ENCODE measurements at places on chromosomes 2 and 18.

DNA sequence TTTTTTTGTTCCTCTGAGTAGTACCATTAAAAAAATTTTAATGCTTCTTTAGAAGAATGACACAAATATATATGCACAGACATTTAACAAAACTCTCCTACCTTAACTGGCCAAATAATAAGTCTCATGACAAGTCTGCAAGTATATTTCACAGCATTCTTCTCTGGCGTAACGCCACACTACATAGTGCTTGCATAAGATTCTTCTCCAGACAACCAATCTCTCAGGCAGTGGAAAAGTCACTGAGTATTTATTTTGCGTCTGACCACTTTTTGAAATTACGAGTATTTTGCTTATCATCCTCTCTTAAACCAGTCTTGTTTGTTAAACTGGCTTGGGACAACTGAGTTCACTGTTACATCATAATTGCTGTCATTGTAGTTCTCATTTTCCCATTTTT is 749.2 kb downstream of the ADCYAP1 start:
- no peak for DNase-seq

GRCh38 chr2:169018390-169018789 is 12.7 kb downstream of the ABCB11 start:
- DNase-seq = no peak

- DNase-seq = no peak
These were observed 18.9 kb downstream of the HPCAL1 start for GRCh38 chr2:10321622-10322021.

DNA sequence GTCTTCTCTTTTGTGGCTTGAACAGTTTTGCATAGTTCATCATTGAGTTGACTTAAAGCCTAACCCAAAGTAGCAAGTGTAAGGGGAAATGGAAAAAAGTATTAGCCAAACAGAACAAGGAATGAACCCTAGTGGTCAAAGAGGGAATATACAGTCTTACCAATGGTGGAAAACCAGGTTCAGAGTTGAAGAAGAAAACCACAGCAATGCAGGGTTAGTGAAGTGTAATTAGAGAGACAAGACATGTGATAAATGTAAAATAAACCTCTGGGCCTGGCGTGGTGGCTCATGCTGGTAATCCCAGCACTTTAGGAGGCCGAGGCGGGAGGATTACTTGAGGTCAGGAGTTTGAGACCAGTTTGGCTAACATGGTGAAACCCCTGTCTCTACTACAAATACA is 2.4 kb downstream of the TTN start:
- no peak for DNase-seq

GRCh38 chr2:10253596-10254372 is 48.9 kb upstream of the HPCAL1 start:
- DNase-seq = no peak

- DNase-seq = no peak
These were observed 17.8 kb downstream of the DDX18 start for GRCh38 chr2:117832332-117832731.

DNA sequence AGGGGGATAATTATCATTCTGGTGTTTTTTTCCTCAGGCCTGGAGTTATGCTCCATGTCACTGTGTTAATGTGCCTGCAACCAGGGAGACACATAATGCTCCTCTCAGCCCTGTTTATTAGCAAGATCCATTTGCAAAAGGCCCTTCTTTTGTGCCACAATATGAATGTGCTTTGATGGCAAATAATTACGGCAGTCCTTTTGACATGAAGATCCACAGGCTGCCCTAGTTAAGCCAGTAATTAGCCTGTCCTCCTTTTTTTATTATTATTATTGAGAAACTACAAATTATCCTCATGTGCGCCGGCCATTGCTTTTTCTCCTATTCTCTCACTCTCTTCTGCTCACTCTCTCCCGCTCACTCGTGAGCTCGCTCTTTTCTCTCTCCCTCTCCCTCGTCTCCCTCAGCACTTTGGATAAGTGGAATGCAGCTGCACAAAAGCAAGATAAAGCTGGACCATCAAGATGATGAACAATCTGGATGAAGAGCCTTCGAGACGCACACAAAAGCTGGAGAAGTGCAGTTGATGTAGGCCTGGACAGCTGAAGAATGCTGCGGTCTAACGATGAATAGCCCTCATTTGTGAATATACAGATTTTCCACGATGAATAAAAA is 762.3 kb downstream of the BCL11A start:
- DNase-seq = no peak

GRCh38 chr2:5937851-5938565 is 245.8 kb downstream of the SOX11 start:
- no peak for DNase-seq

- DNase-seq = no peak
These were observed 1167.5 kb downstream of the DPP10 start for GRCh38 chr2:115609978-115610377.

- DNase-seq = no peak
These were observed 60.3 kb downstream of the ATIC start for GRCh38 chr2:215371915-215372897.

DNA sequence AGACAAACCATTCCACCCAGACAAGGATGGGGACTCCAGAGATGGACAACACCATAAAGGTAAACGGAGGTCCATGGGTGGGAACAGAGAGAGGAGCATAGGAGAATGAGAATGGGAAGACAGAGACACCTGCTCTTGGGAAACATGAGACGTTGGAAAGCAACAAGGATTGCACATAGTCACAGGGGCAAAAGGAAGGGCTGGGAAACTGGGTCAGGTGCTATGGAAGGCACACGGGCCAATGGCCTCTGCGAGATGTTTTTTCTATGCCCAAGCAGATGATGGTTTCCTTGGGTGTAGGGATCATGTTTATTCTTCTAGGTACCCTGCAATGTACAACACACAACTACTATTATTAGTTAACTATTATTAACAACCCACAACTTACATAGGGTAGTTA is 143.6 kb upstream of the AGAP1 start:
- no peak for DNase-seq

- DNase-seq = no peak
These were observed 472.6 kb downstream of the TXNL1 start for GRCh38 chr18:56165601-56166355.

DNA sequence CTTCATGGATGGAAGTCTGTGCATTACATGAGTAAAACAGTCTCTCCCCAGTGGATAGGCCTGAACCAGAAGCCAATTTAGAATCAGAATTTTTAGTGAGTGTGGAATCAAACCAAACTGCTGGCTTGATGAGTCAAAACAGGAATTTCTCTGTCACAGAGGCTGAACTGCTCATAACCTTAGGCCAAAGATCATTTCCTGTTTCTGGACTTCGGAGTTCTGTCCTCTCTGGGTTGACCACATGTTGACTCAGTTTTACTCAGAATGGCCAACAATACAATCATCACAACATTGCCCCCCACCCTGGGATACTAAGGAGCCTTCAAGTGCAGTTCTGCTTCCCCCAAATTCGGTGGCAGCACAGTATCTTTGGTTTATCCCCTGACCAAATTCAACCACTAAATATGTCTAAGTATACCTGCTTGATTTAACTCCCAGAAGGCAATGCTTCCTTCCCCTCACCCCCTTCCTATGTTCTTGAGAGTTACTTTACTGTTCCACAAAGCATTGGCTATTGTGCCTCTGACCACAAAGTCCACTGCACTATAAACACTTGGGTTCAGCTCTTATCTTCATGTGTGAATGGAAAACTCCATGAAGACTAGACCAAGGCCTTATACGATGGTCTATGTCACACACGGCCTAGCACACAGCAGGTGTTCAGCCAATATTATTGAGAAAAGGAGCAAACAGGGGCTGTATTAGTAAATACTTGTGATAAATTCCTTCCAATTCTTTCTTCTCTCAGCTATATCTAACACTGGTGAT is 67.8 kb downstream of the NXPH2 start:
- DNase-seq = no peak

DNA sequence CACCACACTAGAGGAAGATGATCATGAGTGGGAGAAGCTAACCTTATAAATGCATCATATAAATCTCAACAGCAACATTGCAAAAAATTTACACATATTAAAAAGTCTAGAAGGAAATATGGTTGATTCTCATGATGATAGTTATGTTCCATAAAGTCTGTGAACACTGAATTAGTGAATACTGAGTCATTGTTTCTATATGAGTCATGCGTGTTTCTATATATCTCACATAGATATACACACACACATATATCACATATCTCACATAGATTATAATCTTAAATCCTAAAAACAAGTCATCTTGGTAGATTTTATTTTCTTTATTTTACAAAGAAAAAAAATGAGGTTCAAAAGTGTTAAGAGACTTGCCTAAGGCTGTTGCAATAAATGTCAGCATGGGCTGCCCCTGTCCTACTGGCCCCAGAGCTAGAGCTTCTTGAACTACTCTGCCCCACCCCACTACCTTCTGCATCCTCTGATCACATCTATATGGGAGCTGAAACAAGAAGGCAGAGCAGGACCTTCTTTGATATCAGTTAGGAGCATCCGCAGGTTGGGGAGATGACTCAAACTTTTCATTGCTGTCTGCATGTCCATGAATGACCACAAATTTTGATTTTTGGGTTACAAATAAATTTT is 81.8 kb upstream of the ADAM23 start:
- no peak for DNase-seq

GRCh38 chr2:64504774-64505720 is 19.1 kb upstream of the AFTPH start:
- no peak for DNase-seq

DNA sequence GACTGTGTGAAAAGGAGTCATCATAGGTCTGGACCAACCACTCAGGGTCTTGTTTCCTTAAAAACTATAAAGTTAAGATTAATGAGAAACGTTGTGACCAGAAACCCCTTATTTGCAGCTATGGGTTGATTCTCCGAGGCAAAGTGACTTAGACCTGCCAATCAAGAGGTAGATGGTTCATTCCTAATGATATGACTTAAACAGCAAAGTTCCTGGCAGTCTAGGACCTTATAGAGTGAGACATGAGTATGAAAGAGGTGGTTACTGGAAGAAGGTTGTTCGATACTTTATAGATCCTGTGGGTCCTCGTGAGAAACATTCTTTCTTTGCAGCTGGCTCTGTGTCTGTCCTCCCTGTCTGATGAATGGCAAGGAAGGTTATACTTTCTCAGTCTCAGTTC is 8.0 kb downstream of the SFXN5 start:
- no peak for DNase-seq

DNA sequence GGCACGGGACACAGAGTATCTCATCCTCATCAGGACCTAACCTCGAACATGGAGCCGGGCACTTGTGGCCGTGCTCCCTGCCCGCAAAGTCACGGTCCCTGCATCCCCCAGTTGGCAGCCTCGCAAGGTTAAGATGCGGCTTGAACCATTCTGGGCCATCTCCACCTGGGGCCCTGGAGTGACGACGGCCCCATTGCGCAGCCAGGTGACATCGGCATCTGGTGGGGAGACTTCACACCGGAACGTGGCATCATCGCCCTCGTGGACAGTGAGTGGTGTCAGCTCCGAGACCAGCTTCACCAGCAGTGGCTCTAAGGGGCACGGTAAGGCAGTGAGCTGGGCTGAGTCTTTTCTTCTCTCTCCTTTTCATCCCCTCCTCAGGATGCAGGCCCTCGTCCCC is 12.6 kb downstream of the TMEM198 start:
- DNase-seq = no peak

GRCh38 chr2:45869165-45869501 is 217.7 kb downstream of the PRKCE start:
- no peak for DNase-seq

GRCh38 chr2:140247451-140248195 is 1467.4 kb upstream of the NXPH2 start:
- no peak for DNase-seq

DNA sequence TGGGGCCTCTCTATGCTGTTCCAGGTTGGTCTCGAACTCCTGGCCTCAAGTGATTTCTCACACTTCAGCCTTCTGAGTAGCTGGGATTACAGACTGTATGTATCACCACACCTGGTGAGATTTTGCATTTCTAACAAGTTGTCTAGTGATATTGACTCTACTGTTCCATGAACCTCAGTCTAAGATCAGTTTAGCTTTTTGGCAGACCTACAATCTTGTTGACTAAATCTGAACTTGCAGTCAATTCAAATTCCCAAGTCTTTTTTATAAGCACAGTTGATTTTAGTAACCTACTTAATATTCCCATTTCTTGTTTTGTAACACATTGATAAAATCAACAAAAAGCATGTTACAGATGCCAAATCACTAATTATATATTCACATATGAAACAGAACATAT is 266.1 kb upstream of the CYP26B1 start:
- DNase-seq = no peak

- DNase-seq = no peak
These were observed 34.0 kb upstream of the MALL start for GRCh38 chr2:110149330-110150220.

- DNase-seq = no peak
These were observed 91.2 kb downstream of the VRK2 start for GRCh38 chr2:58137856-58138255.

DNA sequence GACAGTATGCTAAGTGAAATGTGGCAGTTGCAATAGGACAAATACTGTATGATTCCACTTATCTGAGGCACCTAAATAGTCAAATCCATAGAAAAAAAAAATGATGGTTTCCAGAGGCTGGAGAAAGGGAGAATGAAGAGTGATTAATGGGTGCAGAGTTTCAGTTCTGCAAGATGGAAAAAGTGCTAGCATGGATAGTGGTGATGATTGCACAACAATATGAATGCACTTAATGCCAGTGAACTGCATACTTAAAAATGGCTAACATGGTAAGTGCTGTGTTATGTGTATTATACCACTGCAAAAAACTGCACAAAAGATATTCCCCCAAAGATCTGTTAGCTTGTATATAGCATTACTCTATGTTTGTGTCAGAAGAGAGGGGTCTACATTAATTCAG is 185.4 kb downstream of the INHBB start:
- no peak for DNase-seq

GRCh38 chr2:39203382-39203781 is 40.4 kb downstream of the CDKL4 start:
- no peak for DNase-seq

- no peak for DNase-seq
These were observed 87.7 kb upstream of the DYNAP start for GRCh38 chr18:54503131-54503894.

GRCh38 chr2:120866483-120867140 is 130.9 kb downstream of the GLI2 start:
- no peak for DNase-seq

- DNase-seq = no peak
These were observed 1.1 kb upstream of the CDCA7 start for GRCh38 chr2:173353556-173353955.

- no peak for DNase-seq
These were observed 112.9 kb downstream of the SLC39A10 start for GRCh38 chr2:195769975-195770374.

DNA sequence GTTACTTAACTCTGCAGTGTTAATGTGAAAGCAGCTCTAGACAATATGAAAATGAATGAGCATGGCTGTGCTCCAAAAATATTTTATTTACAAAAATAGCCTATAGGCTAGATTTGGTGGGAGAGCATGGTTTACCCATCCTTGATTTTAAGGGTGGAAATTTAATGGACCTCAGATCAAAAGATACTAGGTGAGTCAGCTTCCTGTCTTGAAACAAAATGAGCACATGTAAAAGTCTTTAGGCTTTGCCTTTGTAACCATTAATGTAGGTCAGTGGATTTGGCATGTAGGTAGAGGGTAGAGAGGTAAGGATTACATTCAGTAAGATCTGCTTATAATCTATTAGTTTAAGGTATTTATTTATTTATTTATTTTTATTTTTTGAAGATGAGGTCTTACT is 72.7 kb downstream of the GREB1L start:
- no peak for DNase-seq

All from CD4-positive, alpha-beta T cell treated with Interleukin-12 subunit alpha and Interleukin-12 subunit beta, for 1 hour (primary cell).